ENCODE measurements at places on chromosomes 5 and 9.

DNA sequence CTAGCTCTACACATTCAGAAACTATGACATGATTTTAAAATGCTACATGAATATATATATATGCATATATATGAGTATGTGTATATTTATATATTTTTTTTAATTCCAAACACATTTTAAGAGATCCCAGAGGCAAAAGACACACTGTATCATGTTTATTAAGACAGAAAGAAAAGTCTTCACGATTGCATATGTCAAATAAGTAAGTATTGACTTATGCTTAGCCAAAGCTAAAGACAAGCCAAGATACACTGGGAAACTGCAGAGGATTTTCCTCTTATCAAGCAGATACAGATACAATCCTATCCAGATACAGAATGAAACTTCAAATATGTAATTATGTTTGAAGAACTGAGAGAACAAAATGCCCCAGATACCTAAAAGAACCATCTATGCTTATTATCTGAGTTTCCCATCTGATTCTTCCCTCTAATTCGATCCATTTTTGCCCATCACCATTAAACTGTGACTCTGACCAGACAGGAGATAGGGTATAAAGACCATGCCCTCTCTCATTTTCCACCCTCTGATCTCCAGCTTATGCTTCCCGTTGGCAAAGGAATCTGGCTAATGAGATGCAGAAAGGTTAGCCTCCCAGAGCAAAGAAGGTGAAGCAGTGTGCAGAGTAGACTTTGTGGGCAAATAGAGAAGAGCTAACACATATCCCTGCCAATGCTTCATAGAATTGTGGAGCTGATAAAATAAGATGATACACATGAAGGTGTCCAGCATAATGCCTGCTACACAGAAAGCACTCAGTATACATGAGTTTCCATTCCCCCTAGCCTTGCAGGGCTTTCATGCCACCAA lies 131.0 kb upstream of the TARS1 start:
- no peak for DNase-seq

- no peak for DNase-seq
These were observed 18.8 kb downstream of the TICAM2 start for GRCh38 chr5:115583474-115583873.

DNA sequence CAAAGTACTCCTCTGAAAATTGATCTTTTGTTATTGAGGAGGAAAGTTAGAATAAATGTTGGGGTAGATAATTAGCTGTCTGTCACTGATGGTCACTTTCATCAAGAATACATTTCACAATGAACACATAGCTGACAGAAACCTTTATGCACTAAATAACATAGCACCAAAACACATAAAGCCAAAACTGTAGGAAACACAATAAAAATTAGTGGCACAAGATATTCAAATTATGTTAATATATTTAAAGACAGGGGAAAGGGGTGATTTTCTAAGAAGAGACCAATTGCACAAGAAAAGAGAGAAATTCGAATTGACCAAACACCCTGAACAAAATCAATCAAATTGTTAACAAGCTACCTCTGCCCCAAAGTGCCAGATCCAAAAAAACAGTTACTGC lies 89.7 kb downstream of the AK8 start:
- DNase-seq, result no peak

GRCh38 chr9:36189976-36190375 lies 745 bp upstream of the CLTA start:
- peak; percentile 50 for DNase-seq

DNA sequence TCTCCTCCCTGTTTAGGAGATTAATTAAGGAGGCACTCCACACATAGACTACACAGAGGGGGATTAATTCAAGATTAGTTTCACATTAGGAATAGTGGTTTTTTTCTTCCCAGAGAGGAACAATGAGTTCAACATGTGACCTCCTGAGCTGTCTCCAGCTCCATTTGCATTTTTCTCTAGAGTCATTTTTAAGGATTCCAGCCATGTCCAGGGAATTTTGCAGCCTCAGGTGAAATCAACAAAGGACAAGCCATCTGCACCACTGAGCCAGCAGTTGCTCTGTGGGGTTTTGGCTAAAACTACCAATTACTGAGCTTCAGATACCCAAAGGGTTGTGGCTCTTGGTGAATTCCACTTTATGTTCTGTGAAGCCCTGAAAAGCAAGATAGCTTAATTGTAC lies 258.5 kb upstream of the PPP1R2B start:
- no peak for DNase-seq

- no peak for DNase-seq
These were observed 782.4 kb upstream of the WWC1 start for GRCh38 chr5:167509076-167509475.

- no peak for DNase-seq
These were observed 62.7 kb downstream of the PCSK5 start for GRCh38 chr9:75953218-75953617.

DNA sequence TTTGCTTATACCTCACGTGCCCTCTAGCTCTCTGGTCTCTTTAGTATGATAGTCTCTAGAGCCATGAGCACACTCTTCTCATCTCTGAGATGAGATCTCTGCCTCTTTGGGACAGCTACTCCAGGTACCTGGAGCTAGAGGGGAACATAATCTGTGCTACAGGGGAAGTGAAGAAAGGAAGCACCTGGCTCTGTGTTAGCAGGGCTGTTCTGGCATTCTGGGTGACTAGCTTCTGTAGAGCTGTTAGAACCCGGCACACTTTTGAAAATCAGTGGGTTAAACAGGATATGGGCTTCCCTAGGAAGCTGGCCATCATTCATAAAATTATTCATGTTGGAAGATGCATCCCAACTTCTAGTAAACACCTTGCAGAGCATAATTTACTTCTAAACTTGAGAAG lies 224.8 kb downstream of the MCTP1 start:
- DNase-seq, result no peak

DNA sequence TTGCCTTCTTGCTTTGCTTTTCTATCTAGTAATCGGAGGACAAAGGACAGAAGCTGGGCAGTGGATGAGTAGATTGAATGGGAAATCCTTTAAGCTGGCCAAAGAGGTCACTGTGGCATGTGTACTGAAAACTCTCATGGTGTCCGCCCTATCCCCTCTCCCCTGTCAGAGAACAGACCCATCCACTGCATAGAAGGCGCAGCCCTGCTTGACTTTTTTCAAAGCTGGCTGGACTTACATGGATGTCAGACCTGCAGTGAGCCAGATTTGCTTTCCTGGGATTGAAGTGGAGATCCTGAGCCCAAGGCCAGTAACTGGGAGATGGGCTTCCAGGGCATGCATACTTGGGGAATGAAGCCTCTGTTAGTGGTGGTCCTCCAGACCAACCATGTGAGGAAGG lies 329.5 kb downstream of the TRPM3 start:
- no peak for DNase-seq

DNA sequence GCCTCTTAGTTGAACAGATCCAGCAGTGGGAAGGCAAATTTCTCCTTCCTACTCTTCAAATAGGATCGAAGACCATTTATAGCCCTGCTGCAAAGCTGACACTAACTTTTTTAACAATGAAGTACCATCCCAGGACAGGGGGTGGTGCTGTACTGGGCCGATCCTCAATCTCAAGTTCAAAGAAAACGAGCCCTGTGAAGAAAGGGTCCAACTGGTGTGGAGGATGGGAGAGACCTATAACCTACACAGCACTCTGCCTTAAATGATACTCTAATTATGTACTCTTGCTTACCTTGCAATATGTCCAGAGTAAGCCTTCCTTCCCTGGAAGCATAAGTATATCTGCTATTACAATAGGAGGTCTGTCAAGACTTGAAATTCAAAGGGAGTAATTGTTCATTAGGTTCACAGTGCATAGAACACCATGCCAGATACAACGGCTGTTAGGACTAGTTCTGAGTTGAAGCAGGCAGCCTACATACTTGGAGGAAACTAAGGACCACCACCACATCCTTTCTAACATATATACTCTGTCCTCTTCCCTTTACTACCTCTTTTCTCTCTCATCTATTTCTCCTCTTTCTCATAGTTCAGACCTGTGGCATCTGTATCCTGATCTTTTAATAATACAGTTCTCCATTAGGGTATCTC lies 6.2 kb downstream of the ETF1 start:
- DNase-seq, result peak; percentile 59

DNA sequence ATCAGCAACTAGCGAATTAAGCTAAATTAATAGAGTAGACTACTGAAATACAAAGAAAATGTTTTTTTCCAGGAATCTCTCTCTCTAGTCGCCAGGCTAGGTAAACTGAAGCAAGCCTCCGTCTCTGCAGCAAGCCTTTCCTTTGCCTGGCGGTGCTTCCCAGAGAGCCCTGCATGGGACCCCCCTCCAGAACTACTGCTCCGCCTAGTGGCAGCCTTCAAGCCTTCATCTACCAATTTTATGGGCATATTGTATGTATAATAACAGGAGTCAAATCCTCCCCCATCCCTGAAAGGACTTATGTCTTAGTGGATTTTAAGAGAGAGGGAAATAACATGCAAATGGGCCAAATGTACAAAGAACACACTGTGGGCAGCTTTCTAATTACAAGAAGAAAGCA lies 241.9 kb downstream of the SAXO1 start:
- DNase-seq, result no peak

- DNase-seq, result no peak
These were observed 58.2 kb downstream of the ESM1 start for GRCh38 chr5:54927097-54927746.

DNA sequence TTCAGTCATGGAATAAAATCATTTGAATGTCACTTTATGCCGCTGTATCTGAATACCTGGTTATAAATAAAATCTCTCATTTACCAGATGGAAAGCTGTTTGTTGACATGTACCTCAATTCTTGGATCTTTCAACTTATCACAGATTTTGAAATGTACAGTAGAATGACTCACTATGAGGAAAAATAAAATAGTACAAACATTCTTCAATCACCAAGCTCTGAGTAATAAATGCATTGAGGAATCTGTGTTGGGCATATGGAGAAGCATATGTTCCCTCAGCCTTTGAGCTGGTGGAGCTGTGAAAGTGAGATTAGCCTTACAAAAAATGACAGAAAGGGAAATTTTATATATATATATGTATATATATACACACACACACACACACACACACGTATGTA lies 175.4 kb downstream of the KIAA0825 start:
- no peak for DNase-seq

GRCh38 chr9:116504893-116505480 lies 182.1 kb upstream of the TRIM32 start:
- no peak for DNase-seq

- no peak for DNase-seq
These were observed 72.0 kb downstream of the ZNF474 start for GRCh38 chr5:122201365-122201764.

DNA sequence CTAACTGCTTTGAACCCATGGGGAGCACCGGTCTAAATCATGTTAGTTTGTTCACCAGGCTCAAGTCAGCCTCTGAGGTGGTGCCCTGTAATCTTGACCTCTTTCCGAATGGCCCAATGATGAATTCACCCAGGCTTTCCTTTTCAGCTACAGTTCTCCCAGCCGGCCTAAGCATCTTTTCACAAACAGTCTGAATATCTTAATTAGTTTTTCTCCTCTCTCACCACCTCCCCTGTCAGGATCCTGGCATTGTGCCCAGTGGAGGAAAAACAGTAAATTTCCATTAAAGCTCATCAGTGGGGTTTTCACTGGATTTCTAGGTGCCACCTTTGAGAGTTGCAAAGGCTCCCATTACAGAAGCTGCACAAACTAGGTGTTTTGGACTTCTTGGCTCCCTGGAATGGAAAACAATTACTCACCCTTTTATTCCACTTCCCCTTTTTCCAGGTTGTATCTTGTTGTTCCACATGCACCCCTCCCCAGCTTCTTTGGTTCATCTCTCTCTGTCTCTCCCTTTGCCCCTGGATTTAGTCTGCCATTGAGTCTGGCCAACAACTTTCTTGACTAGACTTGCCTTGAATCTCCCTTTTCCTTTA lies 69.4 kb upstream of the ADAMTSL1 start:
- DNase-seq, result no peak

DNA sequence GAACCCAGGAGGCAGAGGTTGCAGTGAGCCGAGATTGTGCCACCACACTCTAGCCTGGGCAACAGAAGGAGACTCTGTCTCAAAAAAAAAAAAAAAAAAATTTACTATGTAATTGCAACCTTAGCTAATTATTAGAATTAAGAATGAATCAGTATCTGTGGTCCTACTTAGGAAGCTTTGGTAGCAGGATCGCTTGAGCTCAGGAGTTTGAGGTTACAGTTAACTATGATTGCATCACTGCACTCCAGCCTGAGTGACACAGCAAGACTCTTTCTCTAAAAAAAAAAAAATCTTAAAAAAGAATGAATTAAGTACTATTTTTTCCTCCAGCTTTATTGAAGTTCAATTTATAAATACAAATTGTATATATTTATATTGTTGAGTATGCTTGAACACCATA lies 16.7 kb downstream of the NDUFAF2 start:
- DNase-seq, result peak; percentile 1

Data from erythroblast (primary cell).